ENCODE measurements at places on chromosomes 13 and 19. TPM values are rescaled to one million over a fixed set of nuclear protein-coding genes. Genes with fewer than 3 reads are reported as not detected.

DNA sequence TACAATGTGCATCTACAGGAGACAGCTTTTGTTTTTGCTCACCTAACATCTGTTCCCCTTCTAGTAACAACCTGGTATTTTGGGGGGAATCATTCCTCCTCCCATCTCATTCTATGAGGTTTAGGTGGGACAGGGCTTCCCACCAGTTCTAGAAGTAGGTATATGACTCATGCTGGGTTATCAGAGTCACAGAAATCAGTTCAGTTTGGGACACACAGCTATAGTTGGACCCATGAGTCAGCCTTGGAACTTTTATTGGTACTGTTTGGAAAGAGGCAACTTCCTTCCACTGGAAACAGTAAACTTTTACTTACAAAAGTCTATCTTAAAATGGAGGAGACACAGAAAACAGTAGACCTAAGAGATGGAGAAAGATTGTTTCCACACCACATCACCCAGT, 185.5 kb downstream of the DNAJC3 start:
- DNase-seq = no peak

DNA sequence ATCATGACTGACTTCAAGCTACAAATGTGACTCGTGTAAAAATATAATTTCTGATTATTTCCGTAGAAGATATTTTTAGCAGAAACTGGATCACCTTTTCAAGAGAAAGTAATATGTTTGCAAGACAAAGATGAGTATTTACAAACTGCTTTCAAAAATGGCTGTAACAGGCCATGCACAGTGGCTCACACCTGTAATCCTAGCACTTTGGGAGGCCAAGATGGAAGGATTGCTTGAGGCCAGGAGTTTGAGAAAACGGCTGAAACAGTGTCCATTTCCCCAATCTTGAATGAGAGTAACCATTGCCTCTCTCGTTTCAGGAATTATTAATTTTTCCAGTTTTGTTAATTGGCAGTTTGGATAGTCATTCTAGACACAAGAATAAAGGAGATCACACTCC, 3.5 kb upstream of the ZNF175 start:
- DNase-seq = no peak

- DNase-seq = peak; percentile 70
These were observed 21.8 kb downstream of the ARRDC2 start for GRCh38 chr19:18029617-18030338.

DNA sequence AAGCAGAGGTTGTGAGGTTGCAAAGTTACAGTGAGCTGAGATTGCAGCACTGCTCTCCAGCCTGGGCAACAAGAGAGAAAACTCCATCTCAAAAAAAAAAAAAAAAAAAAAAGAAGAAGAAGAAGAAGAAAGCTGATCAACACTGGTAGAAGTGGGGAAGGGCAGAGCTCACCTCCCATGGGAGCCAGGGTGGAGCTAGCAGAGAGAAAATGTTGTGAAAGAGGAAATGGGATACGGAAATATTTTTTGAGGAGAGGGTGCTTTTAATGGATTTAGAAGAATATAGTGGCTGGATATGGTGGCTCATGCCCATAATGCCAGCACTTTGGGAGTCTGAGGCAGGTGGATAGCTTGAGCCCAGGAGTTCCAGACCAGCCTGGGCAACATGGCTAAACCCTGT, 6.8 kb downstream of the GPR42 start:
- no peak for DNase-seq

DNA sequence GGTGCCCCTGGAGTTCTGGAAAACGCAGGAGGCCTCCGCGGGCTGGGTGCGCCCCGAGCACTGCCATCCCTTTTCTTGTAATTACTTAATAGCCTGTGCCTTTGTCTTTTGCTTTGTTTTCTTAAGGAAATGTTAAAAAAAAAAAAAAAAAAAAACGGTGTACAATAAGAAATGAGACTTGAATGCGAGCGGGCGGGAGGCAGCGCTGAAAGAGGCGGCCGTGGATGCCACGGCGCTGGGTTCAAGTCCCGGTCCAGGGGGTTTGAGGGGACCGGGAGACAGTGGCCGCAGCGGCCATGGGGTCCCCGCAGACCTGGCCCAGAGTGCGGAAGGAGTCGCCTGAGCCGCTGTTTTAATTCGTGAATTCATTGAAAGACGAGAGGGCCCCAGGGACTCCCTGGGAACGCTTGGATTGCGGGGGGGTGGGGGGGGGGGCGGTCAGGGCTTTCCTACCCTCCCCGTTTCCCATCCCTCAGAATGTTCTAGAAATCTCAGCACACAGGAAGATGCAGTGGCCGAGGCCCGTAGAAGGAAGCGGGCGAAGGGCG, 349.2 kb upstream of the ARGLU1 start:
- DNase-seq = no peak

DNA sequence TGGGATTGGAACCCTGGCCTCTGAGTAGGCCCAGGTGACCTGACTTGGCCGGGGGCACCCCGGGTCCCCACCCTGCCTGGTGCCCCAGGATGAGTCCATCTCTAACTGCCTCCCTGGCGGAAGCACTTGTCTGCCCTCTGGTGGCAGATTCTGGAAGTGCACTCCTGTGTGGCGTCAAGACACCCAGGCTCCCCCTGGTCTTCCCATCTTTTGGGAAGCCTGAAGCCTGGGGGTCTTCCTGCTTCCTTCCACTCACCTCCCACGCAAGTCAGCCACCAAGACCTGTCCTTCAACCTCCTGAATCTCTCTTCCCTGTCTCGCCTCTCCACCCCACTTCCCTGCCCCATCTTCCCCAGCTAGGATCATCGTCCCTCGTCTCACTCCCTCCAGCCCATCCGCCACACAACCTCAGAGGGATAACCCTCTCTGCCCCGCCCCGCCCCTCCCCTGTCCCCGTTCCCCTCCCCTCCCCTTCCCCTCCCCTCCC, 7.4 kb downstream of the RABAC1 start:
- peak; percentile 83 for DNase-seq

DNA sequence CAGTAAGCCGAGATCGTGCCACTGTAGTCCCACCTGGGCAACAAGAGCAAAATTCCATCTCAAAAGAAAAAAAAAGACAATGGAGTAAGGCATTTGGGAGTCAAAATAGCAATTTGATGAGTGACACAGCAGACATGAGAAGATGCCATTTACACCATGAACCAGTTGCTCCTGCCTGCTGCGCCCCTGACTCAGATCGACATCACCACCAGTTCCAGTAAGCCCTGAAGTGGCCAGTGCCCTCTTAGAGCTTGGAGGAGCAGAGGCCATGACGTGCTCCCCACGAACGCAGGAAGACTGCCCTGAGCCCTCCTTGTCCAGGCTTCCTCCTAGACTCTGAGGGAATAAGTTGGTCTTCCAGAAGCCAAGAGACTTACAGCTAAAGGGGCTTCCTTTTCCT, 339.2 kb downstream of the MYO16 start:
- no peak for DNase-seq

DNA sequence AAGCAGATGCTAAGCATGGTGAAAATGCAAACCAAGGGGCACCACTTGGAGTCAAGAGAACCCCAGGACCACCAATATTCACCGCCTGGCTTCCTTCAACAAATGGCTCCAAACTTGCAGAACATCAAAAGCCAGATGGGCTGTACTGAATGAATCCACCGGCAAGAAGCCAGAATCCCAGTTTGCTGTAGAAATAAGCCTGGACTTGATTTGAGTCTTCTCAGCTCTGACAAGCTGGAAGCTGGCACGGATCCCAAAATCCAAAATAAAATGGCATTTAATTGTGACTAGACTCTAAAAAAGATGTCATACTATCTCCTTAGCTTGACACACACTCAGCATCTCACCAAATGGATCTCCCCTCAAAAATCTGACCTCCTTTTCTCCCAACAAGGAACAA, 11.9 kb downstream of the EFNB2 start:
- DNase-seq = no peak

DNA sequence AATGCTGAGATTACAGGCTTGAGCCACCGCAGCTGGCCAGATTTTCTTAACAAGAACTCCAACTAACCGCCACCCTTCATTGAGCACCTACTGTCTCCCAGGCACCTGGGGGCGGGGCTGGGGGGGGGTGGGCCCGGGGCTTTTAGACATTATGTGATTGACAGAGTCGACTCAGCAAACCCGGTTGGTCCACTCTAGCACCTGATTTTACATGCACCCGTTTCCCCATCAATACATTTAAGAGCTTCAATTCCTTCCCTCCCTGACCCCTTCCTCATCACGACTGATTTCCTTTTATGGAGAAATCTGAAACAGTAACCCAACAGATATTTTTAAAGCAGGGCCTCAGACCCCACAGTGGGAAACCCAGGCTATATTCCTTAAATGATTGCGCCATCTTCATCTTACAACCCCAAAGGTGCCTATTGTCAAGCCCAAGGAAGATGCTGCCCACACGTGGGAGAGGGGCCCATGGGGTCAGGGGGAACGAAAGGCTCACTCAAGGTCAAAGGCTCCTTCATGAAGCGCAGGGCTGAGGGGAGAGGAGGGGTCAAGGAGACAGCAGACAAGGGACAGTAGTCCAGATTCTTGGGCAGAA, 1.8 kb downstream of the INSR start:
- DNase-seq = no peak

Gene AKAP11
- 30.4 TPM for total RNA-seq

Measured in right atrium auricular region (tissue), 2 donors.